Uterus (tissue), 4 donors: ENCODE measurements at places on chromosomes 3 and 15. TPM values are rescaled to one million over a fixed set of nuclear protein-coding genes. Genes with fewer than 3 reads are reported as not detected.

Gene CDV3
- total RNA-seq: 45.3 TPM

Gene MYO5C
- 35.3 TPM for total RNA-seq

Gene ONECUT1
- not detected for total RNA-seq

Gene ANKRD34C
- total RNA-seq: not detected

Gene CHSY1
- total RNA-seq: 38.2 TPM

Gene UPK1B
- 0.30 TPM for total RNA-seq

Gene SAMMSON
- total RNA-seq: 0.21 TPM

Gene SCN11A
- total RNA-seq: not detected

Gene LAMB2
- 588 TPM for total RNA-seq

Gene PBRM1
- 152 TPM for total RNA-seq

Gene EXD1
- total RNA-seq: not detected

Gene RASGRP1
- total RNA-seq: 0.82 TPM

Gene GLT8D1
- 43.8 TPM for total RNA-seq

Gene ACKR2
- 8.7 TPM for total RNA-seq

Gene GATM
- 27.1 TPM for total RNA-seq

Gene PARP15
- 2.3 TPM for total RNA-seq

Gene CCR3
- not detected for total RNA-seq

Gene MESP2
- total RNA-seq: not detected

Gene GLCE
- total RNA-seq: 3.1 TPM

Gene FYCO1
- 16.5 TPM for total RNA-seq

Gene TGM4
- not detected for total RNA-seq

Gene THPO
- 0.41 TPM for total RNA-seq

Gene PATL2
- not detected for total RNA-seq

Gene C3orf38
- 12.4 TPM for total RNA-seq

Gene CPLX3
- not detected for total RNA-seq

Gene STRIT1
- not detected for total RNA-seq

Gene CEP63
- 12.8 TPM for total RNA-seq

Gene ECE2
- total RNA-seq: not detected

Gene THAP10
- 2.1 TPM for total RNA-seq

Gene TAMM41
- total RNA-seq: 4.9 TPM

Gene BOC
- total RNA-seq: 107 TPM

Gene MYZAP
- 18.8 TPM for total RNA-seq

Gene ANKUB1
- total RNA-seq: not detected

Gene DLL4
- 31.1 TPM for total RNA-seq

Gene INKA1
- total RNA-seq: 16.7 TPM
